RKO (cell line): ENCODE measurements at places on chromosomes 2 and 18.

- peak; percentile 49 for DNase-seq
Measured at GRCh38 chr2:88692187-88692586, 714 bp downstream of the RPIA start.

- DNase-seq: no peak
Measured at GRCh38 chr2:100334929-100335328, 12.6 kb upstream of the LONRF2 start.

DNA sequence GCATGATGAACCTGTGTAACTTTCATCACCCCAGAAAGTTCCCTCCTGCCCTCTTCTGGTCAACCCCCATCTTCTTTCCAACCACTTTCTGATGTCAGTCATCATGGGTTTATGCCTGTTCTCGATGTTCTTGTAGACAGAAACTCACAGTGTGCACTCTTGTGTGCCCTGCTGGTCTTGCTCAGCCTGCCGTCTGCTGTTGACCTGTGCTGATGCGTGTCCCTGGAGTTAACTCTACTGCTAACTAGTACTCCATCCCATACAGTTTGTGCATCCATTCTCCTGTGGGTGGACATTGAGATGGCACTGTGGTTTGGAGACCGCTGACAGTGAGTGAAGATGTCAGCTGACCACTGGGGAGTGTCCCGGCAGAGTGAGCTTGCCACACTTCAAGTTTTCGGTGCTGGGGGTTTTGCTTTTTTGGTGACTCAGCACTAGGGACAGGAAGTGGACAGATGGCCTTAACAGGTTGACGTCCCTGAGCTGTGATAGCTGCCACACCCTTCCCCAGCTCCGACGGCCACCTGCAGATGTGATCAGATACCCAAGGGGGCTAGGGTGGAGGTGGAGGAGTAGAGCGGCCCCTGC lies 14.8 kb downstream of the KLHL29 start:
- DNase-seq: no peak

DNA sequence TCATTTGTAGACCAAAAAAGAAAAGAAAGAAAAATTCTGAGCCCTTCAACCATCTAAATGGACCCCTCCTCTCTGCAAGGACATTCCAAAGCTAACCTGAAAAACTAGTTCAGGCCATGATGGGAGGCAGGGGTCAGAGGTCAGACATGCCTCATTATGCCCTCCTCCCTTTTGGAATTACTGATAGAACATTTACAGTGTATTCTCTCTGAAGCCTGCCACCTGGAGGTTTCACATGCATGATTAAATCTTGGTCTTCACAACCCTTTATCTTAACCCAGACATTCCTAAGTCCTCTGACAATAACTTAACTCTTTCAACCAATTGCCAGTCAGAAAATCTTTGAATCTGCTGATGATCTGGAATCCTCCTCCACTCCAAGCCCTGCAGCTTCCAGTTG lies 86.0 kb downstream of the SPP2 start:
- no peak for DNase-seq

DNA sequence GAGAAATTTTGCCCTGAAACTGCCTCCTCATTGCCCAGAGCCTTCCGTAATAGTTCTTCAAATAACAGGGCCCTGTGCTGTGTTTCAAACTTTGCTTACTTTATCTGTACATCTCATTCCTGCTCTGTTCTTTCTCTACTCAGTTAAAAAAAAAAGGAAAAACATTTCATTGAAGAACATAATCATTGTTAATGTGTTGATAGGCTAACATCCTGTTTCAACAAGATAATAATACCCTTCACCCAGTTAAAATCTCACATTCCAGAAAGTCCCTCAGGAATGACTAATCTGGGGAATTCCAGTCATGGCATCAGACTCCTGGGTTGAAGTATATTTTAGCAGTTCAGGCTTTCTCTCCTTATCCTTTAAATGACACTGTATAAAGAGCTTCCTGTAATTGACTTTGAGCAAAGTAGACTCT lies 45.6 kb upstream of the ITGAV start:
- peak; percentile 12 for DNase-seq

- no peak for DNase-seq
Measured at GRCh38 chr2:207252979-207253645, 87.4 kb upstream of the KLF7 start.

GRCh38 chr18:260547-260946 lies 7.3 kb downstream of the THOC1 start:
- no peak for DNase-seq

- no peak for DNase-seq
Measured at GRCh38 chr2:118969734-118970395, 27.9 kb downstream of the MARCO start.

DNA sequence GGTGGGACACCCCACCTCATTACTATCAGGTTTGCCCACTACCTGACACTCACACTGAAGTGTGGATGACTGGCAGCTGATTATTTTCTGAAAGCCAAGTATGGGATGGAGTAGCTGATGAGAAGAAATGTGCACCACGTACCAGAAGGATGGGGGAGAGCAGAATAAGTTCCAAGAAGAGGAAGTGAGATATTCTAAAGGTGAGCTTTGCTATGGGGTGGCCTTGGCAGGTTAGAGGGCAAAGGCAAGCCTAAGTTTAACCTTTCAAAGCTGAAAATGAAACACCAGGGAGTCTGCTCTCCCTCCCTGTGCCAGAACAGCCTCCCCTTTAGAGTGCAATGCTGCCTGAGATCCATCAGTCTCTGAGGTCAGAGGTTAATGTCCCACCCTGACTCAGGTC lies 196.1 kb upstream of the OSR1 start:
- no peak for DNase-seq

GRCh38 chr2:226121046-226121738 lies 678.4 kb downstream of the IRS1 start:
- DNase-seq: no peak

- DNase-seq: no peak
Measured at GRCh38 chr2:62733546-62733945, 28.0 kb downstream of the EHBP1 start.
